ENCODE measurements at places on chromosomes 12 and 14. TPM values are rescaled to one million over a fixed set of nuclear protein-coding genes. Genes with fewer than 3 reads are reported as not detected.

The HNRNPA1 gene
- 146 TPM for total RNA-seq

The RBP5 gene
- not detected for total RNA-seq

The NDRG2 gene
- 17.5 TPM for total RNA-seq

The KRT71 gene
- not detected for total RNA-seq

- no peak for DNase-seq
These were observed 32.1 kb upstream of the FRMD6 start for GRCh38 chr14:51619561-51619960.

- DNase-seq, result no peak
These were observed 87.9 kb upstream of the HSPB8 start for GRCh38 chr12:119090865-119091264.

GRCh38 chr12:452667-453210 lies 7.0 kb upstream of the B4GALNT3 start:
- no peak for DNase-seq

DNA sequence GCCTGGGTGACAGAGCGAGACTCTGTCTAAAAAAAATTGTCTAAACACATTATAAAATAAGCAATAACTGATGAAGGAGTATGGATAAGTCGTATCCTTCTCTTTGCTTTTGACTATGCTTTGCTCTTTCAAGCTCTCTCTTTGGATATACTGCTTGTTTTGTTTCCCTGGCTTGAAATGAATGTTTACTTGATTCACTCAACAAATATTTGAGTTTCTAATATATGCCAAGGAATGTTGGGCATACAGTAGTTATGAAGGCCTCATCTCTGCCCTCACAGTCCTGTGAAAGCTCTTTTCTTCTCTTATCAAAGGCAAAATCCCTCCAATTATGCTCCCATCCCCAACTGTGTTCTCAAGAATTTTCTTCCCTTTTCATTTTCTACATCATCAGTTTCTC lies 123.5 kb downstream of the PTPRR start:
- DNase-seq, result no peak

GRCh38 chr14:57530571-57530970 lies 36.9 kb upstream of the CCDC198 start:
- no peak for DNase-seq

- peak; percentile 49 for DNase-seq
These were observed 50.6 kb downstream of the RFX4 start for GRCh38 chr12:106633451-106633823.

- no peak for DNase-seq
These were observed 39.1 kb upstream of the STAB2 start for GRCh38 chr12:103547929-103548328.

GRCh38 chr12:113519464-113520307 lies 48.0 kb upstream of the LHX5 start:
- no peak for DNase-seq

- no peak for DNase-seq
These were observed 165.1 kb downstream of the SLC38A4 start for GRCh38 chr12:46660719-46661109.
